ENCODE measurements at places on chromosomes 6 and 20.

GRCh38 chr20:21508230-21509078 is 5.4 kb downstream of the NKX2-2 start:
- no peak for DNase-seq

DNA sequence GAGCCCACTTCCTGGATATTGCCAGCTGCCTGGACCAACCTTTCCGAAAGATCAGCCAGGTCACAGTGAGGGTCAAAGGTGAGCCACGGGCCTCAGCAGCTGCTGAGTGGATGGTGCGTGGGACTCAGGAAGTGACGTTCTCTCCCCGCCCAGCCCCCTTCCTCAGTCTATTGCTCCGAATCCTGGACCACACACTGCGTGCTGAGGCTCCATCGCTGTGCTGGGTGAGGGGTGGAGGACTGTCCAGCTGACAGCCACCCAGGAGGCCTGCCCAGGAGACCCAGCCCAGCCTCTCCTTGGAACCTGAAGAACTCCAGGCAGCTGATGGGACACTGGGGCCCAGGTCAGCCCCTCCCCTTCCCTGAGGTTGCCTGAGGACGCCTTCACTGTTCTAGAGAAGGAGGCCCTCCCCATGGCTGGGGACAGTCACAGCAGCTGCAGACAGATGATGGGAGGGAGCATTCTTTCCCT is 94.4 kb upstream of the CD93 start:
- no peak for DNase-seq

GRCh38 chr6:113414511-113414910 is 442.6 kb upstream of the MARCKS start:
- no peak for DNase-seq

DNA sequence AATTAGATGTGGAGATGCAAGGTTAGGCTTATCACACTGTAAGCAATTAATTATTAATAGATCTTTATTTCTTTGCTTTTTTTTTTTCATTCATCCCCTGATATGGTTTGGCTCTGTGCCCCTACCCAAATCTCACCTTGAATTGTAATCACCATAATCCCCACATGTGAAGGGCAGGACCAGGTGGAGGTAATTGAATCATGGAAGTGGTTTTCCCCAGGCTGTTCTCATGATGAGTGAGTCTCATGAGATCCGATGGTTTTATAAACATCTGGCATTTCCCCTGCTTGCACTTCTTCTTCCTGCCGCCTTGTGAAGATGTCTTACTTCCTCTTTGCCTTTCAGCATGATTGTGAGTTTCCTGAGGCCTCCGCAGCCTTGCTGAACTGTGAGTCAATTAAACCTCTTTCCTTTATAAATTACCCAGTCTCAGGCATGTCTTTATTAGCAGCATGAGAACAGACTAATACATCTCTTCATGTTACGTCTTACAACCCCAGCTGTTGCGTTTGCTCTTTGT is 333.8 kb downstream of the CDH26 start:
- no peak for DNase-seq

GRCh38 chr6:33410711-33411631 is at the start of gene PHF1:
Gene PHF1, plus strand, starts transcription at chr6:33411014. Its CDS starts 1,250 bp downstream, at chr6:33412264.
- no peak for DNase-seq

DNA sequence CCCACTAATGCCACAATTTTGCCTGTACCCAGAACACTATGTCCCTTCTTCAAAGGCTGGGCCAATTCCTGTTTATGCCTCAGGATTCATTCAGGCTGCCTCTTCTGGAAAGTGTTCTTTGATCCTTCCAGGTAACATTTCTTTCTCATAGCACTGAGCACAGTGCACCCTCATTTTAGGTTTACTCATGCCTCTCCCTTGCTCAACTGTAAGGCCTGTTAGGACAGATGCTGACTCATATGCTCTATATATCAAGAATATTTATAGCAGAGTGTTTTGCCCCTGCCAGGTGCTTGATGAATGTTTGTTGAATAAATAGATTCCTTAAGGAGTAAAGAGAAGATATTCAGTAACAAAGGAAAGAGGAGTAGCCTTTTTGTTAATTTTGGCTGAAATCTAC is 263.9 kb downstream of the PHF3 start:
- DNase-seq, result no peak

GRCh38 chr6:84764332-84765049 is at the start of gene TBX18:
Gene TBX18, minus strand, starts transcription at chr6:84764598. Its CDS starts 417 bp downstream, at chr6:84764181.
- peak; percentile 85 for DNase-seq

- DNase-seq, result no peak
These were observed 295.6 kb downstream of the GRIK2 start for GRCh38 chr6:101689156-101689555.

DNA sequence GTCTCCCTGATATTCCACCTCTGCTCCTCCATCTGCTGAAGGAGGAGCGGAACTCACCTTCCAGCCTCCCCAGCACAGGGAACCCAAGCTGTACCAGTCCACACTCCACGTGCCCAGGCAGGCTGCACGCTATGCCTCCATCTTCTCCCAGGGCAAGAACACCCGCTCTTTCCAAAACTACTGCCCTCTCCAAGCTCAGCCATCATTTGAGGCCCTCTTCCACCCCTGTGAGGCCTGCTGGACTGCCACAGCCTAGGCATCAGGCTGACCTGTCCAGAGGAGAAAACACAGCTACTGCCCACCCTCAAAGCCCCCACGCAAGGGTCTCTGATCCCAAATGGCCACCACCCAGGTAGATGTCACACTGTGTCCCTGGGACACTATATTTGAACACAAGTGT is 99.9 kb downstream of the PRND start:
- DNase-seq, result no peak

GRCh38 chr6:42488129-42488528 is 36.4 kb upstream of the TRERF1 start:
- DNase-seq, result no peak

GRCh38 chr6:75331151-75331550 is 46.6 kb upstream of the TMEM30A start:
- no peak for DNase-seq

DNA sequence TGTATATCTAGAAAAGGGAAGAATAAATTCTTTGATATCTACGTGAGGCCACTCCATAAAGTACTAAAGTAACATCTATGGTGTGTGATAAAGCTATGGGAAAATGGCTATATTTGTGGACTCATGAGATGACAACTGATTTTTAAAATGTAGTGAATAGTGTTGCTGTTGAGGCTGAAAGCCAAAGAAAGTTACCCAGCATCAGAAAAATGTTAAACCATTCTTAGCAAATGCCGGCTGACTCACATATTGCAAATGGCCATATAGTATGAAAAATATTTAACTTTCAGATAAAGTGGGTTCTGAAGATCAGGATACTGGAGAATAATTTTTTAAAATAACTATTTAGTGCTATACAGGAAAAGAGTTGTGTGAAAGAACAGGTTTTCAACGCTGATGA is 129.9 kb upstream of the GRIK2 start:
- DNase-seq, result no peak

Data from NT2/D1 (cell line).